NCI-H460 (cell line): ENCODE measurements at places on chromosomes 6 and 20.

DNA sequence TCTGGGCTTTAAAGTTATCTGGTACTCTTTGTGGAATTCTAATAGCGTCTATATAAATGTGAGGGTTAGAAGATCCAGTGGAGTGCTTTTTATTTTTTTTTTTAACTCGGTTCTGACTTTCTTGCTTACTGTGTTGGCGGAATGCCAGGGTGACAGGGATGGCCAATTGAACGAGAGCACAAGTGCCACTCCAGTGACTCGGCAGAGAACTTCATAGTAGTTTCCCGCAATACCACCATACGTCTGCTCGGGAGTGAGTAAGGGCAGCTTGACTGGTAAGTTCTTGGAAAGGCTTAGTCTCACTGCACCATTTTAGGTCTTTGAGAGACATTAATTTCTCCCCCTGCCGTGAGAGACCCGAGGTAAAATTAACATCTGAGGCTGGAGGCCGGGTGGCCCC is 49.4 kb upstream of the TULP1 start:
- no peak for DNase-seq

DNA sequence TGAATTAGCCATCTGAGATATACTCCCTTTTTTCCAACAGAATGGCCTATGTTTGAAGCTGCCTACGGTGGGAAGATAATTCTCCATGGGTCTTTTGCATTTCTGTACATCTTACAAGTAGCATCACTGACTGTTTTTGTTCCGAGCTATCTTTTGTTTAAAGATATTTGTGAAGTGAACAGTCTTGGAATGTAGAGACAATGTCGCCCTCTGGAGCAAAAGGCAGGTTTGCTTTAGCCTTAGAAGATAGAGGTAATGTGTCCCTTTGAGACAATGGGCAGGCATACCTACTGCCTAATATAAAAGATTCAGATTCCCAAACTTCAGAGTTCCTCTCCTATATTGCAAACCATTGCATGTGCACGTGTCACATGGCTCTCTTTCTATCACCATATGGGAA is 347.8 kb upstream of the CNR1 start:
- no peak for DNase-seq

DNA sequence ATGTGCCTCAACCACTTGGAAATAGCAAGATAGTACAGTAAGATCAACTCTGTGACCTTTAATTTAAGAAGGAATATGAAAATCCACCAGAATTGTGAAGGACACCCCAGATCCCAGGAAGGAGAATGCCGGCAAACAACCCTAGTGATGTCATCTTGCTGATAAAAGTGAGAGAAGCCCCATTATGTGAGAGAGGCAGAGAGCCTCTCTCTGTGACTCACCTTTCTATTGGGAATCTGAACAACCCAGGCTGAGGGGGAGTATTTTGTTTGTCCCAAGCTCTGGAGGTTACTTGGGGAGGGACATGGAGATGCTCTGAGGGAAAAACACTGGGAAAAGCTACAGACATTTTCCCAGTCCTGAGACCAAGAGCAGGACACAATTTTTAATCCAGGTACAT is 188.3 kb upstream of the FERMT1 start:
- DNase-seq, result no peak

- no peak for DNase-seq
Observed at GRCh38 chr20:23928788-23929187, 49.2 kb upstream of the CST5 start.

DNA sequence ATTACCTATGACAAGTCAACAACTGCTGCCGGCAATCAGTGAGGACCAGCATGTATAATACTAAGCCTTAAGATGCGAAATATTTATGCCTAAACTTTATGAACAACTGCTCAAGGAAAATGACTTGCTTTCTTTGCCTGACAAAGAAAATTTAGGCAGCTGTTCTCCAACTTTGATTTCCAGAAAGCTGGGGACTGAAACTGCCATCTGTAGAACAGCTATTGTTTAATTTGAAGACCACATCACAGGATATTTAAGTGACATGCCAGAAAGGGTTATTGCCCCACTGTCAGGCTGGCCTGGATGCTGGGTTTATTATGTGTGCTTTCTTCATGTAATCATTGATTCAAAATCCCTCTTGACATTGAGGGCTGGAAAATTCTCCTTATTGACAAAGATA is 153.9 kb upstream of the ENPP5 start:
- no peak for DNase-seq

GRCh38 chr6:7557652-7558051 is 16.2 kb downstream of the DSP start:
- no peak for DNase-seq

DNA sequence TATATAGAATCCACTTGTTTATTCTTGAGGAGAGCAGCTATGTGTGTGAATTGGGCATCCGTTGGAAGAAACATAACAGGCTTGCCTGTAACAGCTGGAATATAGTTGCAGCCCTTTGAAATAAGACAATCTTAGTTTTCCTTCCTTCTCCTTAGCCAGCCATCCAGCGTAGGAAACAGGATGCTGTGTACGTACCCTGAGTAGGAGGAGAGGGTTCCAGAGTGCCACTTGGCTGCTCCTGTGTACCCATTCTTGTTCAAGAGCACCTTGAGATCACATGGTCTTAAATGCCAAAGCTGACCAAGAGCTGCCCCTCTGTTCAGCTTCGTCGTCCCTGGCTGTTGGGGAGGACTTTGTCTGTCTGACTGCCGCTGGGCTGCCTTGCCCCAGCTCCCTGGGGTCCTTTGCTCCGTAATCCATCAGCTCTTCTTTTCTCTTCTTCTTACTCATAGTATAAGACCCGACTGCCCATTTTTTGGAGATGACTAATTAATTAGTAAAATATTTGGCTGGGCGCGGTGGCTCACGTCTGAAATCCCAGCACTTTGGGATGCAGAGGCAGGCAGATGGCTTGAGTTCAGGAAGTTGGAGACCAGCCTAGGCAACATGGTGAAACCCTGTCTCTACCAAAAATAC is 49.0 kb downstream of the RREB1 start:
- no peak for DNase-seq

- no peak for DNase-seq
Observed at GRCh38 chr6:101326411-101326810, 67.1 kb upstream of the GRIK2 start.

DNA sequence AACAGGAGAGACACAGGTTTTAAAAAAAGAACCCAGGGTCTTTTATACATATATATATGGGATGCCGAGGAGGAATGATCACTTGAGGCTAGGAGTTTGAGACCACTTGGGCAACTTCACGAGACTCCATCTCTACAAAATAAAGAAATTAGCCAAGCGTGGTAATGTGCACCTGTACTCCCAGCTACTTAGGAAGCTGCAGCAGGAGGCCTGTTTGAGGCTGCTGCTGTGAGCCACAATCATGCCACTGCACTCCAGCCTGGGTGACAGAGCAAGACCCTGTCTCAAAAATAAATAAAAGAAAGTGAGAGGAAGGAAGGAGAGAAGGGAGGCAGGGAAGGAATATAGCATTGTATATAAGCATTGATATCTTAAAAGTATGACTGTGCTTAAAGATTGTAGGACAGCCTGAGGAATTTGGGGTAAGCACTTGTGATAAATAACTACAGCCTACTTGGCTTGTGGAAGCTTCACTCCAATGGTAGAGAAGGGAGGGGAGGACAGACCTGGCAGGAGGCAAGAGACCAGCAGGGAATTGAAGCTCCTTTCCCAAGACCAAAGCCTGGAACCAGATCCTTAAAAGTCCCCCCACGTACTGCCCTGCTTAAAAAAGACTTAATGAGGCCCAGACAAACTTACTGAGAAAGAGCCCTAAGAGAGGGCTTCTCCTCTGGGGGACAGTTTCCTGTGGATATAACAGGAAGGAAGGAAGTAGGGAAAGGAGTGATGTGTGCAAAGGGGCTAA is 2.5 kb upstream of the SNTA1 start:
- no peak for DNase-seq

DNA sequence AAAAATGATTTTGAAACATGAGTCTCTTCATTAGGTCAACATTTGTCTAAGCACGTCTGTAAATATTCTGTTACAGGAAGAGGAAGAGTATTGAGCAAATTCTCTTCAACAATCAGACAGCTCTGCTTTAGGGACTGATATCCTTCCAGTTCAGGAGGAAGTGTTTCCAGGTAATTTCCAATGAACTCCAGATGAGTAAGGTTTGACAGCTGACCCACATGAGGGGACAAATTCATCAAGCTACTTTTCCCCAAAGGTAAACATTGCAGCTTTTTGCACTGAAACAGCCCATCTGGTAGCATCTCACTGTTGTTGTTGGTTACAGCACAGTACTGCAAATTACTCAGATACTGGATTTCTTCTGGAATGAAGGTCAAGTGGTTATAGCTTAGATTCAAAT is 18.1 kb downstream of the ENPP1 start:
- no peak for DNase-seq

GRCh38 chr6:44404022-44404714 is 16.7 kb downstream of the CDC5L start:
- no peak for DNase-seq

DNA sequence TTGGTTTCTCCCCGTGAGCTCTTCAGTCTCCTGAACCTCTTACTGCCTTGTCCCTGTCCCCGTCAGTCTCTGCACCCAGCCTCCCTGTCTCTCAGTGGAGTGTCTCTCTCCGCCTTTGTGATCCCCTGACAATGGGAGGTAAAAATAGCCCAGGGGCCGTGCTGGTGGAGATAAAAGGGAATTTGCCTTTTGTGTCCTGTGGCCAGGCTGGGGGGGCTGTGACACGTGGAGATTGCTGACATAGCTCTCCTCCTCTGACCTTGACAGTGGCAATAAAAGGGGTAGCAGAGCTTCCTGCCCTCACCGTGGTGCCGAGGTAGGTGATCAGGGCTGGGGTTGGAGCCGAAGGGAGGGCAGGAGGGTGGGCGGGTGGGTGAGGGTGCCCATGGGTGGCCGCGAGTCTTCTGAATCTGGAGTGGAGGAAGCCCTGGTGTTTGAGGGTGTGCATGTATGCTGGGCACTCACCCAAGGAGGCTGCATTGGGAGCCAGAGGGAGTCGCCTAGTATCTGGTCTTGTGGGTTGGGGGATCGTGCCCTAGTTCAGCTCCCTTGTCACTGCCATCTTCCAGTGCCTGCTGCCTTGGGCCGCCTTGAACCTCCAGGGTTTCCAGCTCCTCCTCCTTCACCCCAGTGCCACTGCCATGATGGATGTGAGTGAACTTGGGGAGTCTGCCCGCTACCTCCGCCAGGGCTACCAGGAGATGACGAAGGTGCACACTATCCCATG is 21.9 kb downstream of the MYH7B start:
- no peak for DNase-seq

DNA sequence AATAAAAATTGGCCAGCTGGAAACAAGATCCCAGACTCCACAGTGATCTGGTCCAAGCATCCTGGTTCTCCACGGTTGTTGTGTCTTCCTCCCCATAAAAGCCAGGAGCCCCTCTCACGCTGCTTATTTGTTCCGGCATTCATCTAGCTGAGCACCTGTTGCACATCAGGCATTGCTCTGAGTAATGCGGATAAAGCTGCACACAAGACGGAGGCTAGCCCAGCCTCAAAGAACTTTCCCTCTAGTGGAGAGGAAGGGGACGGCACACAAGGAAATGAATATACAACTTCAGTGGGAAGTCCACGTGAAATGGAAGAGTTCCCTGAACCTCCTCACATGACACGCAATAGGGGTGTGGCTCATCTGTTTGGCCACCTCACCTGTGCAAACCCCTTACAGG is 30.3 kb upstream of the NXT1 start:
- peak; percentile 8 for DNase-seq

GRCh38 chr20:16616317-16616716 is 43.1 kb upstream of the KIF16B start:
- no peak for DNase-seq

DNA sequence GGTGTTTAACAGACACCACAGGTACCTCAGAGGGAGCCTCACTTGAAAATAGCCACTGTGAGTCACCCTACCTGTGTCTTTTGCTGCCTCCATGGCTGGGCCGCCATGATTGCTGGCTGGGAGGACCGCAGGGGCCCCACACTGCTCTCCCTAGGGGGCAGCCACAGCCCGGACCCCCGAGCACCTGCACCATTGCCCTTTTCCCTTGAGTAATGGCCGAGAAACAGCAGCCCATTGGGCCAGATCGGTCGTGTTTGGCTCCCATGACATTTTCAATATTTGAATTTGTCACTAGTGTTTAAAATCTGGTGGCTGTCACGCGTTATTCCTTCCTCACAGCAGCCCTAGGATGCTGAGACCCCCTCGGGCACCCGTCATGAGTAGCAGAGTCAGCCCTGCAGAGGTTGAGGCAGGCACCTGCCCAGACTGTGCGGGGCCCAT is 6.7 kb downstream of the ZBP1 start:
- no peak for DNase-seq
